ENCODE measurements at places on chromosomes 1 and 21.

DNA sequence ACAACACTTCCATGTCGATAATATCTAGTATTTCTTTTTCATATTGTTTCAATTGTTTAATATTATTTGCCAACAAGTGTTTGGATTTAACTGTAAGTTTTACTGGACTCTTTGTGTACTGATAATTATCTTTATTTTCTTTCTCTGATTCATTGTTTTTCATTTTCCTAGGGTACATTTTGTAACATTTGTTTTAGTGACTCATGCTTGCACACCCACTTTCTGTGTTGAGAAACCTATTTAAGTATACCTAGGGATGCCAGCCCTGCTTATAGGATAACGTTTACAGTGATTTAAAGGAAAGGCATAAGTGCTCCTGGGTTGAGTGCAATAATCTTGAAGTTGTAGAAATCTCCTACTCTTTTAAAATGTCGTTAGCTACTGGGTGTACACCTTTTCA, 1386.0 kb upstream of the ADGRL4 start:
- DNase-seq: no peak

DNA sequence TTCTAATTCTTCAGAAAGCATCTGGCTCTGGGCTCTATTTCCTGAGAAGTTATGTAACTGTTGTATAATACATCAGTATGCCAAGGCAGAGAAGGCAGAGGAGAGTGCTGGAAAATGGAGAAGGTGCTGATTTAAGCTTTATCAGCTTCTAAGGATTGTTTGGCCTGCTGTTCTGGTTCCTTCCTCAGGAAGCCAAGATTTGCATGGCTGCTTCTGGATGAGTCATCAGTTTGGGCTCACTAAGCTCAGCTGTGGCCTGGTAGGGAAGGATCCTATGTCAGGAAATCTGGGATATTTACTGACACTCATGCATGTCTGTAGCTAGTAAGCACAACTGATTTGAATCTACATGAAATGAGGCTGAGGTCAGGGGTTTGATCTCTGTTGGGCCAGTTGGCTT, 73.2 kb upstream of the ADGRL4 start:
- peak; percentile 59 for DNase-seq

DNA sequence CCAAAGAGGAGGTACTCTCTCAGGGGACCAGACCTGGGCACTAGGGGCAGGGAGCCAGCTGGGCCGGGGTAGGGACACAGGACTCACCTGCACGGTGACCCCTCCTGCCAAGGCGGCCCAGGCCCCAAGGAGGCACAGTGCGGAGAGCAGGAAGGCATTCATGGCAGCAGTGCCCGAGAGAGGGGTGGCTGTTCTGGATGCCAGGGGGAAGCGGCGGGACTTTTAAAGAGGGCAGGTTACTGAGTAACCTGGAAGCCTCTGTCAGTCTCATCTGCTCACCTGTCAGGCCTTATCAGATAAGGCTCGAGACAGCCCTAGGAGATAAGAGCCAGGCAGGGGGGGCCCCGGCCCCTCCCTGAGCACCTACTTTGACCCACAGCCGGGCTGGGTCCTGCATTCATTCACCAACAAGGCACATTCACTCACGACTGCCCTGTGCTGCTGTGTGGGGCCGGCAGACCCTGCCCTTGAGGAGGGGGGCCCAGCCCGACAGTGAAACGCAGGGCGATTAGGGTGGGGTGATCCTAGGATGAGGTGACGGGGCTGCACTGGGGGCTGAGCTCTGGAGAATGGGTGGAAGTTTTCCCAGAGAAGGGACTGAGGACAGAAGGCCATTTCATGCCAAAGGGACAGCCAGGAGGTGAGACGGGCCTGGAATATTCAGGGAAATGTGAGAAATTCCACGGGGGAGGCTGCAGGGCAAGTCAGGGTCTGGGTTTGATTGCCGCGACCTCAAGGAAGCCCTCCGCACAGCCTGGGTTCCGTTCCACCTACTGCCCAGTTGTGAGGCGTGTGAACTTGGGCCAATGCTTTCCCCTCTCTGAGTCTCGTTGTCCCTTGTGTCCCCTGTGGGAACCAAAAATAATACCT, at the start of gene GUCA2A:
Gene GUCA2A (minus strand): TSS at position 195 of the 870 bp plus-strand sequence. CDS start 33 bp downstream, at position 162.
- DNase-seq: no peak

DNA sequence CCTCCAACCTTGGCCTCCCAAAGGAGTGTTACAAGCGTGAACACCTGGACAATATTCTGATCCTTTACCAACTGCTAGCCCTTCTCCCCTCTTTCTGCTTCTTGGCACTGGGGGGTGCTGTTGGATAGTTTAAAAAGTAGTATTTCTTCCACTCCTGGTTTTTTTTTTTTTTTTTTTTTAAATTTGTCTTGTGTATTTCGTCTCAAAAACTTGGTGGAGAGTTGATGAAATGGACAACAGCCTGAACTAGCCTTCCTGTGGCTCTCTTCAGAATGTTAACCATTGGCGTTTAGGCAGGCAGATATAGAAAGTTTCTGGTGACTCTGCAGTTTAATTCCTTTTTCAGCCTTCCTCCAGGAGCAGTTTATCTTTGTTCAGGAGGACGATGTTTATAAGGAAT, 69.7 kb upstream of the USP24 start:
- peak; percentile 68 for DNase-seq

GRCh38 chr1:150560576-150561253, 11.5 kb downstream of the ADAMTSL4 start:
- DNase-seq: peak; percentile 74

GRCh38 chr1:169009666-169010065, 96.8 kb upstream of the ATP1B1 start:
- no peak for DNase-seq

DNA sequence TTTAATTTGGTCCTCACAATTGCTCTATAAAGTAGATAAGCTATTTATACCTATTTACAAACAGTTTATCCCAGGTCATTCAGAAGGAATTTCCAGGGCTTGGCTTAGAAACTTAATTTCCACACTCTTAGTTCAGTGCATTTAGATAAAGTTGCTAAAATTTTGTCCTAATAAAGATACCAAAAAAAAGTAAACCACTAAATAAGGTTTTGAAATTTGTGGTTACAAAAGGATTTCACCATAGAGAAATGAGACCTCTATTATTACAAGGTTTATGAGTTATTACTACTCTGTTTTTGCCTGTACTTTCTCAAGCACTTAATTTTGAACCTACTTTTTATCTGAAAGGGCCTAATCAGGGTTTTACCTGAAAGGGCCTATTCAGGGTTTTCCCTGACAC, 22.4 kb downstream of the PTPN22 start:
- DNase-seq: no peak

- DNase-seq: no peak
These were observed 15.4 kb upstream of the ADAR start for GRCh38 chr1:154623358-154623757.

DNA sequence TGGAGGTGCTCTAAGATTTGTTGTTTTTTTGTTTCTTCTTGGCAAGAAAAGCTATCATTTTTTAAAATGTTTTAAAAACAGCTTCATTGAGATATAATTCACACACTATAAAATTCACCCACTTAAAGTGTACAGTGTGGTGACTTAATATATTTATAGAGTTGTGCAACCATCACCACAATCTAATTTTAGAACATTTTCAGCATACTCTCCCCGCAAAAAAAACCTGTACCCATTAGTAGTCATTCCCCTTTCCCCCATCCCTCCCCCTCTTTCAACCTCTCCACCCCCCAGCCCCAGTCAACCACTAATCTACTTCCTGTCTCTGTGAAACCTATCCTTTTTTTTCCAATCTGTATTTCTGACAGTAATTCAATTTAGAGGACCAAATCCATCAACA, 30.6 kb downstream of the ZC3H11B start:
- no peak for DNase-seq

GRCh38 chr1:195804547-195804946, 803.7 kb downstream of the KCNT2 start:
- no peak for DNase-seq

- no peak for DNase-seq
These were observed 190.7 kb upstream of the KIAA0040 start for GRCh38 chr1:175383239-175383638.

DNA sequence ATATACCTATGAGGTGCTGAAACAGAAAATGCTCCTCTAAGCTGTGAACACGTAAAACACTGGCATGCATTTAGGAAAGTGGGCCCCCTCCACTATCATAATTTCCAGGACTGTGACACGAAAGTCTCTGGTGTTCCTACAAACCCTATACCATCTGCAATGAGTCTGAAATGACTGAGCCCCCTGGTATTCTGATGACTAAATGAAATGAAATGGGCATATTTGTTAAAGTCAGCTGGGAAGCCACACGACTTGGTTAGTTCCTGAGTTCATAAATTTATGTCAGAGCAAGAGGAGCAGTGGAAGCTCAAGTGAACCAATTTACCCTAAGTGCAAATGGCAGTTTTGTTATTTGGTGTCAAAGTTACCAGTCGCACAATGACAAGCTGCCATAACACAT, 182.3 kb downstream of the KCTD3 start:
- DNase-seq: no peak

DNA sequence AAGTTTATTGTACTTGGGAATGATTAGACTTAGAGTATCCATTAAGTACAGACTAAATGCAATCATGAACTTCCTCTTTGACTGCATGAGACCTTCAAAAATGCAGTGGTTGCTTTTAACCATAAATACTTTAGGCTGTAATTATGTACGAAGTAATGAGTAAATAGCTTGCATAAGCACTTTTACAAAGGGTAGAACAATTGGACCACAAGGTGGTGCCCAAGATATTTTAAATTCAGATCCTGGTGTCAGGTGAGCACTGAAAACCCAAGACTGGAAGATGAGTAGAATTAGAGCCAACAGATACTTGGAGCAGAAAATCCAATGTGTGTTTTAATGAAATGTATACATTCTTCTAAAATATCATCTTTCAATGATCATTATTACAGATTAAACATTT, 43.4 kb upstream of the RHOU start:
- peak; percentile 39 for DNase-seq

DNA sequence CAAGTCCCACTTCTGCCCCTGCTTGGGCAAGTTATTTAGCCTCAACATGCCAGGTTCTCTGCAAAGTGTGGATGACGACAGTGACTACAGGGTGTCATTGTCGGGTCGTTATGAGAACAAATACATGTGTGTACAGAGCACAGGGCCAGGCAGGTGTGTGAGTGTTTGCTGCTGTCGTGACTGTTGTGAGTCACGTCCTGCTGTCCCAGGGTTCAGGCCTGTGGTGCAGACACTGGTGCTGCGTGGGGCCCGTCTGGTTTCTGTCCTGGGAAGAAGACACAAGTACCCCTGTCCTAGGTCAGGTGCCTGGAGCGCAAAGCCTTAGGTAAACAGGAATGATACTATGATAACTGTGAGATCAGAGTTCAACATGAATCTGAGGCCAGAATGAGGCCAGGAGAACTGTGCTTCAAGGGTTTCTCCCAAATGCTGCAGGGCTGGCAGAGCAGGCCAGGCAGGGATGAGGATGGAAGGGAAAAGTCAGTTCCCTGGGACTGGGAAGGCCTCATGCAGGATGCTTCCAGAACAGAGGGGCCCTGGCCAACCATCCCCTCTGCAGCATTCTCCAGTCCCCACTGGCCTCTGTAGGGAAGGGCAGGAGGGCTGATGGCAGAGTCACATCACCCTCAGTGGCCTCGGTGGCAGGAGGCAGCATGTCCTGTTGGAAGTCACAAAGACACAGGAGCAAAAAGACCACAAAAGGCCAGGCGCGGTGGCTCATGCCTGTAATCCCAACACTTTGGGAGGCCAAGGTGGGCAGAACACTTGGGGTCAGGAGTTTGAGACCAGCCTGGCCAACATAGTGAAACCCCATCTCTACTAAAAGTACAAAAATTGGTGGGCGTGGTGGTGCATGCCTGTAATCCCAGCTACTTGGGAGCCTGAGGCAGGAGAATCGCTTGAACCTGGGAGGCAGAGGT, 15.7 kb downstream of the GPR157 start:
- no peak for DNase-seq

- DNase-seq: no peak
These were observed 17.7 kb downstream of the LRRC8B start for GRCh38 chr1:89542345-89542744.

GRCh38 chr1:14570514-14570913, 28.0 kb upstream of the KAZN start:
- no peak for DNase-seq

- DNase-seq: no peak
These were observed 22.3 kb downstream of the CDC42 start for GRCh38 chr1:22074803-22075202.

DNA sequence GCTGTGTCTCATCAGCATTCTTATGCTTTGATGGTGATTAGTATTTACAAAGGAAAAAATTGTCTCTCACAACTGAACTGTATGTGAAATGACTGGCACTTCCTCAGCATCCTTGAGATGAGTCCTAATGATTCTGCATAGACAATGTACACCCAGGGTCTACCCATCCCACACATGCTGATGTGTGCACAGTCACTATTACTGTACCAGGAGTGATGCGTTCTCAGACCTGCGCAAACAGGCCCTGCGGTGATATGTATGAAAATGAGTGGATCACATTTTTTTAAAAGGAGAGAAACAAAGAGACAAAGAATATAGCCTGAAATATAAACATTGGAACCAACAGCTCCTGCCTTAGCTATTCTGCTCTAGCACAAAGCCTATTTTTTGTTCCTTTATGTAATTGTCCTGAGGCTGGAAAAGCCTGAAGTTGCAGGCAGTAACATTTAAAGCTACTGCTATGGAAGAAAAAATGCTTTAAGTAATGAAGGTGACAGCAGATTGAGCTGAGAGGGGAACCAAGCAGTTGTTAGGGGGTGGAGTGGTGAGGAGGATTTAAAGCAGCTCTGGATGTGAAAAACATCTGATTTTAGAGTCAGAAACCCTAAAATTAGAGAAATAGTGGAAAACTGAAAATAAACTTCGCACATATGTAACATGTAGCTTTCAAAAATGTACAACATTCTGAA, 5.5 kb downstream of the RCAN1 start:
- no peak for DNase-seq

GRCh38 chr1:29639156-29639736, 402.9 kb downstream of the PTPRU start:
- no peak for DNase-seq

- no peak for DNase-seq
These were observed 236.5 kb downstream of the TTLL7 start for GRCh38 chr1:83762416-83762815.

DNA sequence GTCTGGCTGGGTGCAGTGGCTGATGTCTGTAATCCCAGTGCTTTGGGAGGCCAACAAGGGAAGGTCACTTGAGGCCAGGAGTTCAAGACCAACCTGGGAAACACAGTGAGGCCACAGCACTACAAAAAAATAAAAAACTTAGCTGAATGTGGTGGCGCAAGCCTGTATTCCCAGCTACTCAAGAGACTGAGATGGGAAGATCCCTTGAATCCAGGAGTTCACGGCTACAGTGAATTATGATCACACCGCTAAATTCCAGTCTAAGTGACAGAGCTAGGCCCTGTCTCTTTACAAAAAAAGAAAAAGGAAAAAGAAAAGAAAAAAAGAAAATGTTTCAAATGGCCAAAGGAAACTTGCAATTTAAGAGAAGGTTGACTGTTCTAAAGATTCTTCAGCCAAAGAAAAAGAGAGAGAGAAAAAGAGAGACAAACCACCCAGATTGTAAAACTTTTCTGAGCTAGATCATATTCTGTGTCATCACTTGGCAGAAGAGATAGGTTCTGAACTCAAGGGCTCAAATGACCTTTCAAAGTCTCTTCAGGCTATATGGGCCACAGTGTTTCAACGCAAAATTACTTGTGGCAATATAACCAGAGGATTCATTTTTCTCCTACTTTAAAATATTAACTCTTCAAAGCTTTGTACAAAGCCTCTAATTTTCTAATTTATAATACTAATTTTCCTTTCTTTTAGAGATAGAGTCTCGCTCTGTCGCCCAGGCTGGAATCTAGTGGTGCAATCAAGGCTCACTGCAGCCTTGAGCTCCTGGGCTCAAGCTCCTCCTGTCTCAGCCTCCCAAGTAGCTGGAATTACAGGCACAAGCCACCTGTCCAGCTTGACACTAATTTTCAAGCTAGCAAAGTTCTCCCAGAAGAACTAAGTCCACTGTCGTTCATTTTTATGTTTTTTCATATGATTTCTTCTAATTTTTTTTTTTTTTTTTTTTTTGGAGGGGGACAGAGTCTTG, 20.5 kb downstream of the ARID4B start:
- no peak for DNase-seq

All from iPS-NIHi11 (cell line).